Calu3 (cell line): ENCODE measurements at places on chromosomes 7 and 10. TPM values are rescaled to one million over a fixed set of nuclear protein-coding genes. Genes with fewer than 3 reads are reported as not detected.

MRC1 gene
- 0.09 TPM in 1 of 2 replicates, not detected in the other for total RNA-seq

DNA sequence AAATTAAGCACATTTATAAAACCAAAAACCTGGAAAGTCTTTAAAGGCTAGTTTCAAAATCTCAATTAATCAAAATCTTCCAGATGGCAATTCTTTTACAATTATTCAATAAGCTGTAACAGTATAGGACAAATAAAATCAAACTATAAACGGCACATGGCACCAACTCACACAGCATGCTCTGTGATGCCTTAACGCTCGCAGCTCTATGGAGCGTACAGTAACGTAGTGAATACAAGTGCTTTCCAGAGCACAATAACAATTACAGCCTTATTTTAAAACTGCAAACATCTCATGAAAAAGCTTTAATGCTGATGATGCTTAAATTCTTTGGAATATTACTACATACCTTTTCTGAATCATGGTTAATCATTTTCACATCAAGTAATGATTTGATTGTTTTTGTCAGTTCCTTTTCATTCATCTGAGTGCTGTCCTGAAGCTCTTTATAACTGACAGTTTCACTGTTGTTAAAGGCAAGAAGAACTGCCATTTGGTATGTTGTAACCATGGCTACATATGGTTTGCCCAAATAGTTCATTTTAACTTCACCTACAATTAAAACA lies 74.2 kb downstream of the CUL2 start:
- no peak for DNase-seq

AP3M1 gene
- total RNA-seq, result 52.2 and 52.6 TPM in 2 replicates

GRCh38 chr10:48503293-48503911 lies 101.5 kb downstream of the ARHGAP22 start:
- no peak for DNase-seq

GRCh38 chr10:127702271-127702670 lies 34.7 kb upstream of the FOXI2 start:
- DNase-seq, result no peak

- no peak for DNase-seq
Observed at GRCh38 chr10:451021-451471, 238.4 kb downstream of the DIP2C start.
